CD4-positive, alpha-beta memory T cell (primary cell): ENCODE measurements at places on chromosomes 5 and 9.

GRCh38 chr5:41852293-41852692 is 17.9 kb downstream of the OXCT1 start:
- DNase-seq: no peak

GRCh38 chr5:76789991-76790581 is 28.7 kb upstream of the F2RL1 start:
- DNase-seq: no peak

GRCh38 chr5:58357121-58357520 is 102.8 kb downstream of the PLK2 start:
- no peak for DNase-seq

- no peak for DNase-seq
These were observed 1.8 kb downstream of the BNC2 start for GRCh38 chr9:16868701-16869100.

DNA sequence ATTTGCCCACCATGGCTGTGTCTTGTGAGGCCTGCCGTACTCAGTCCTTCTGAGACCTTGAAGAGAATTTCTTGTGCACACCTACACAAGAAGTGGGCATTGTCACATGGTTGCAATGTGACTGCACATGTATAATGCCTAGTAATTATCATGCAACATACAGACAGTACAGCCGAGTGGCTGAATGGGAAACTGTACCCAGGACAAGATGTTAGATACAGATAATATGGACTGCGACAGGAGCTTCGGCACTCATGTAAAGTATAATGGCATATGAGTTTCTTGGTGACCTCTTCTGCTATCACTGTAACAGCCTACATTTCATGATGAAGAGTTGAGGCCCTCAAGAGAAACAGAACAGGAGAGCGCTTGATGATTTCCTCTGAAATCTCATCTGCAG is 4.8 kb upstream of the PRKACG start:
- DNase-seq: no peak

DNA sequence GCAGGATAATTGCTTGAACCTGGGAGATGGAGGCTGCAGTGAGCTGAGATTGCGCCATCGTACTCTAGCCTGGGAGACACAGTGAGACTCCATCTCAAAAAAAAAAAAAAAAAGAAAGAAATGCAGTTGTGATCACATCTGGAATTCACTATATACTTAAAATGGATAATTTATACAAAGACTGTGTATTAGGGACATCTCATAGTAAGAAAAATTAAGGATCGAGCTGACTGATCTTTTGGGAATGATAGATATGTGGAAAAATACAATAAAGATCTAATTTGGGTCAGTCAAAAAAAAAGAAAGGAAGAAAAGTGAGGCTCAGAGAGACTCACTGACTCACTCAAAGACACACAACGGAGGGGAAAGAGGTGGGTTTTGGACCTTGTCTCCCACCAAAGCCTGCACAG is 73.2 kb upstream of the STXBP1 start:
- no peak for DNase-seq

- no peak for DNase-seq
These were observed 101.7 kb upstream of the PITX1 start for GRCh38 chr5:135135530-135136226.

GRCh38 chr9:126752376-126752775 is 52.5 kb upstream of the ZBTB43 start:
- no peak for DNase-seq

DNA sequence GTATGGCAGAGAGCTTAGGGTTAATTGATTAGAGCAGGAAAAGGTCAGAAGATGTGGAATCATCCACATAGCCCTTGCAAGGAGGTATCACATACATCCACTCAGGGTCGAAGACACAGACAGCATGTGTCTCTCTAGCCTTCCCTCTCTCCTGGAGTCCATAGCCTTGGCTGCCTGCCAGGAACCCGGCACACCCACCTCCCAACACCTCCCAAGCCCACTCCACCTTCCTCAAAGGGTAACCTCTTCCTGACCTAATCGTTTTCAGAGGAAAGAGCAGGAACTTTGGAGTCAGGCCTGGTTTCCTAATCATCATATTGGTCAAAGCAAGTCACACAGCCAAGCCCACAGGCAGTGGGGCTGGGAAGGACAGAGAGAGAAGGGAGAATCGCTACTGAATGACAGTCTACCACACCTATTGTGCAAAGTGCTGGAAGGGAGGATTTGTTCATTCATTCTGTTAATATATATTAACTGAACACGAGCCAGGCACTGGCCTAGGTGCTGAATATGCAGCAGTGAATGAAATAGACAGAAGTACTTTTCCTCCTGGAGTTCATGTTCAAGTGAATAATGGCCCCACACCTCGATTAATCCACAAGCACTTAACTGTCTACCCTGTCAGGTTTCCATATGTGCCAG is 107.8 kb downstream of the KCNIP1 start:
- DNase-seq: no peak

GRCh38 chr5:88364991-88365390 is 96.3 kb upstream of the TMEM161B start:
- no peak for DNase-seq

DNA sequence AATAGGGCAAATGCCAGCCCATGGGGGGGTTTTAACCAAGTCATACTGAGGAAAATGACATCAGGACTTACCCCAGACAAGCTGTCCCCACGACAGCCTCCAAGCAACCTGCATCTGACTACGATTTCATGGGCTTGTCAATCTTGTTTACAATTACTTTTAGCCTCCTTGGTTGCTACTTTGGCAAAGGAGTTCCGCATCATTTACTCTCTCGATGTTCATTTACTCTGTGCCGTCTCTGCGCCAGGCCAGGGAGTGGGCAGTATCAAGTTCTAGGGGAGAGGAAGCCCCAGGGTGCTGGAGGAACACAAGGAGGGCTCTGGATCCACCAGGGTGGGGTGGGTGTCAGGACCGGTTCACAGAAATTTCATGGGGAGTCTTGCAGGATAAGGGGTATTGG is 23.9 kb downstream of the PTPN3 start:
- DNase-seq: no peak

DNA sequence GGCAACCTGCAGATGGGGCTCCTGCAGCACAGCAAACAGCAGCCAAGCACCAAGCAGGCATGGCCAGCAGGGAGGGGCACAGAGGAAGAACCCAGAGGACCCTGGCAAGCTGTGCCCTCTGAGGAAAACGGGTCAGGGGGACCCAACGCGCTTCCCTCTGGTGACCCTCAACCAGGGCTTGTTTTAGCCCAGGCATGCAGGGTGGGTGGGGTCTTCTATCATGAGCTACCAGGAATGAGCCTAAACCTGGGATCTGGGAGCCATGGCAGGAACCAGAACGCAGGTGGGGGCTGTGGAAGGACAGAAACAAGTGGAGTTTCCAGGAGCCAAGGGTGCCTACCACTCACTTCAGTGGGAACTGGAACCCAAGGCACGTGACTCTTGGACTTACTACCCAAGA is 20.9 kb downstream of the IPPK start:
- DNase-seq: no peak

DNA sequence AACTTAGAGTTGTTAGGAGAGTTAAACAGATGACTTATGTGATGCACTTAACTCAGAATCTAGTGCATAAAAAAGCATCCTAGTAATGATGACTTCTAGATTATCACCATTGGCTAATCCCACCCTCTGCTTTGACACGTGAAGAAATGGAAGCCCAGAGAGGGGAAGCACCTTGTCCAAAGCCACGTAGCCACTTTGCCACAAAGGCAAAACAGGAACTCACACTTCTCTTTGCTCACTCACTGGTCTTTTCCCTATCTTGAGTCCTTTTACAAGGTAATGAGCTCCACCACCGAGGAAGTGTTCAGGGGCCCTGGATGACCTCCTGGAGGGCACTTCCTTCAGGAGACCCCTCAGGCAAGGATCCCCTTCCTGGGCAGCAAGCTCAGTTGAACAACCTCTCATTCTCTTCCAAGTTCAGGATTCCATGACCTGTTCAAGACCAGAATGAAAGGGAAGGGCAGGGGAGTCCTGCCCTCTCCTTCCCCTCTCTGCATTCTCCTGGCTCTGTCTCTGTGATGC is 89.7 kb downstream of the HRH2 start:
- DNase-seq: no peak

GRCh38 chr5:91343916-91344315 is 39.2 kb downstream of the ARRDC3 start:
- DNase-seq: no peak

DNA sequence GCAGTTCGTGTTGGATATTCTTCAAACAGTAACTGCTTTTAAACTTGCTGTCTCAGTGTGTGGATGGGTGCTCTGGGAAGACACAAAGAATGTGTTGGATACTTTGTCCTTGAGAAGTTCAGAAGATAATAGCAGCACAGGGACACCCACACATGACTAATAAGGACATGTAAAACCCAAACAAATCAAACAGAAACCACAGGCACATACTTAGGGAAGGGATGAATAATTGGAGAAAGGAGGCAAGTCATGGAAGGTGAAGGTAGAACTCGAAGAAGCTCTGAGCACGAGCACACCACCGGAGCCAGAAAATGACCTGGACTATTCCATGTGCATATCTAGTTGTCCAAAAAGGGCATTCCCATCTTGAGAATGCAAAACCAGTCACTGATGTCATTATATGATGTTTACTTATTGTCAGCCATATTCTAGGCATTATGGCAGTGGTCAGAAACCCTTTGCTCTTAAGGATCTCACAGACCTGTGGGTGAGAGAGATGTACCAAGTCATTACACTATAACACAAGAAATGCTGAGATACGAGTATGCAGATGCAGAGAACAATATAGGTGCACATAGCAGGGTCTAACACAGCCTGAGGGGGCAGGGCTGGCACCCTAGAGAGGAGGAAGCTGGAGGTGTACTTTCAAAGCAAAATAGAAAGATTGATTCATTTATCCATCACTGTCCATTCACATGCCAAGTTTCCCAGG is 152.9 kb downstream of the PIK3R1 start:
- DNase-seq: no peak

GRCh38 chr5:170111088-170111785 is 5.5 kb downstream of the FOXI1 start:
- no peak for DNase-seq

DNA sequence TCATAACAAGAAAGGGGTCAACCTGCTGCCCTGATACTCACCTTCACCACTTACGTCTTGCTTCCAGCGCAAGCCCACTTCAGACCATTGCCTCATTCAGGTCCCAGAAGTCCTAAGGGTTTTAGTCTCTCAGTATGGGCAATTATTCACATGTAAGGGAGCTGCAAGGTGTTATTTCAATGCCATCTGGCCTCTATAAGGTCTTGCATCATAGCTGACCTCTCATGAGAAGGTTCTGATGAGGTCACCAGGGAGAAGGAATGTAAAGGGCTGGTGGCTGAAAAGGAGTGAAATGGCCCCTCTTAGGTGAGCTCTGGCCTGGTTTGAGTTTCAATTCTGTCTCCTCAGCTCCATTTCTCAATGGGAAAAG is 1.5 kb upstream of the MARCHF3 start:
- DNase-seq: no peak

DNA sequence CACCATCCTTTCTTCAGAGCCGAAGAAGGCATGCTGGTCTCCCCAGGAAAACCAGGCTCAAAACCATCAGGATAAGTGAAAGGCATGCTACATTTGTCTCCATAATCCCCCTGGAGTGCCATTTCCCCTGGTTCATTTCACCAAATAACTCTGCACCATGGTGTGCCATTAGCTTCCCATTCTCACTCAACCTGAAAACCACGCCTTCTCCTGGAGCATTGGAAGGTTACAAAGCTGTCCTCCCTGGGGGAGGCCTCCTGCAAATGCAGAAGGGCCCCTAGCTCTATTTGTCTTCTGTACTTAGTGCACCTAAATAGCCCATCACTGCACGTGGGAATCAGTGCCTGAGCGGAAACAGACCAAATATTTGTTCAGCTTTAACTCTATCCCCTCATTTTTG is 90.2 kb upstream of the ICE1 start:
- no peak for DNase-seq

GRCh38 chr9:92160786-92161185 is 45.6 kb upstream of the SPTLC1 start:
- no peak for DNase-seq

DNA sequence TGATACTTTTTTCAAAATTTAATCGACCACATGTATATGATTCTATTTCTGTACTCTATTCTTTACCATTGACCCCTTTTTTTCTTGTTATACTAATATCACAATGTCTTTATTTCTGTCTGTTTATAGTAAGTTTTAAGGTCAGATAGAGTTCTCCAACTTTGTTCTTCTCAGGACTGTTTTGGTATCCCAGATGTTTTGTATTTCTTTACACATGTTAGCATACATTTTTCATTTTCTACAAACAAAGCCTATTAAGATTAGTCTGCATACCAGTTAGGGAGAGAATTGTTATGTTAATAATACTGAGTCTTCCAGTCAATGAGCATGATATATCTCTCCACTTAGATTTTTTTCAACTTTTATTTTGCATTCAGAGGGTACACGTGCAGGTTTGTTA is 8.2 kb upstream of the CAMK4 start:
- DNase-seq: no peak

DNA sequence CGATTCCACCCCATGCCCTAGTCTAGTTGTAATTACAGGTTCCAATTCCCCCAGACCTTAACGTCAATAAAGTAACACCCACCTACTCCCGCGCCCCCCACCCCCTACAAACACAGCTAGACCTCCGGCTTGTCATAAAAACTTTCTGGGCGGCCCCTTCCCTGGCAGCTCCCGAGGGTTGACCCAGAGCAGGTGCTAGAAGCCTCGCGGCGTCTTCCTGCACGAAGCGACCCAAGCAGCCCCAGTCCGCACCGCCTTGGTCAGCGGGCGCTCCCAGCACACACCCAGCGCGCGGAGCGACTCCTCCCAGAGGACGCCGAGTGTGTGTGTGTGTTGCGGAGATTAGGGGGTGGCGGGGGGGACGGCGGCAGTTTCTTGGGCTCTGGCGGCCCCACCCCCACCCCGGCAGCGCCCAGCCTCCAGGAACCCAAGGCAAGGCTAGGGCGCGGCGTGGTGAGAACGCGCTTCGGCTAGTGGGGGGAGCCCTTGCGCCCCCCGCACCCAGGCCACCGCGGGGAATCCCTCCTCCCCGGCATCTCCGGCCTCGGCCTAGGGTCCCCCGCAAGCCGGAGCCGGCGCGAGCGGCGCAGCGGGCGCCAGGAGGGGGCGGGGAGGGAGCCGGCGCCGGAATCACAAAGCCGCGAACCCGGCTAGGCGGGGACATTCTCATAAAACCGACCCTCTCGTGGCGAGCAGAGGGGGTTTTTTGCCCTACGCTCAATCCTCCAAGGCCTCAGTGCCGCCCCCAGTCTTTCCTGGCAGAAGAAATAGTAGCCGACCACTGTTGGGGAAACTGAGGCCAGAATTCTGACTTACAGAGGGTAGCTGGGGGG is 2.2 kb downstream of the PCDH1 start:
- DNase-seq: no peak

DNA sequence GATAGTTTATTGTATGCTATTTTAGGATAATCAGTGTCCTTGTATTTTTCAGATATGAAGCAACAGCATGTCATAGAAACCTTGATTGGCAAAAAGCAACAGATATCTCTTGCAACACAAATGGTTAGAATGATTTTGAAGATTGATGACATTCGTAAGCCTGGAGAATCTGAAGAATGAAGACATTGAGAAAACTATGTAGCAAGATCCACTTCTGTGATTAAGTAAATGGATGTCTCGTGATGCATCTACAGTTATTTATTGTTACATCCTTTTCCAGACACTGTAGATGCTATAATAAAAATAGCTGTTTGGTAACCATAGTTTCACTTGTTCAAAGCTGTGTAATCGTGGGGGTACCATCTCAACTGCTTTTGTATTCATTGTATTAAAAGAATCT is 14.5 kb downstream of the CCT5 start:
- no peak for DNase-seq
